ENCODE measurements at places on chromosomes 3 and 15.
A peak's percentile ranks its signal among the peaks of the same experiment; 100 is the strongest.

- DNase-seq, result peak; percentile 30
Observed at GRCh38 chr15:39270221-39270855, 310.5 kb upstream of the THBS1 start.

- DNase-seq, result peak; percentile 50
Observed at GRCh38 chr3:124529826-124530571, 200.3 kb upstream of the UMPS start.

DNA sequence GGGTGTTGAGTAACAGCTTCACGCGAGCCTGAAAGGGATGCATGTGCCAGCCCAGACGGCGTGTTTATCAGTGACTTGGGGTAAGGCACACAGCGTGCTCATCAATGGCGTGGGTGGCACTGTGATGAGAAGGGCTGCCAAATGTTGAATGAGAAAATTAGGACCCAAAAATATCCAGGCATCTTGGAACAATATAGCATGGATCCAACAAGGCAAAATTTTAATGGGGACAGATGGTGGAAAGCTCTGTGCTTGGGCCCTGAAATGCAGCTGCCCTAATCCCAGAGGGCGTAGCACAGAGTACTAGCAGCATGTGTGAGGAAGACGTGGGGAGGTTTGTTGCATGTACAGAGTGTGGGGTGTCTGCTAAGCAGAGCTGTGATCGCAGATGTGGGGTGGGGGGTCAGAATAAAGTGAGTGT is 48.9 kb downstream of the SSUH2 start:
- no peak for DNase-seq

DNA sequence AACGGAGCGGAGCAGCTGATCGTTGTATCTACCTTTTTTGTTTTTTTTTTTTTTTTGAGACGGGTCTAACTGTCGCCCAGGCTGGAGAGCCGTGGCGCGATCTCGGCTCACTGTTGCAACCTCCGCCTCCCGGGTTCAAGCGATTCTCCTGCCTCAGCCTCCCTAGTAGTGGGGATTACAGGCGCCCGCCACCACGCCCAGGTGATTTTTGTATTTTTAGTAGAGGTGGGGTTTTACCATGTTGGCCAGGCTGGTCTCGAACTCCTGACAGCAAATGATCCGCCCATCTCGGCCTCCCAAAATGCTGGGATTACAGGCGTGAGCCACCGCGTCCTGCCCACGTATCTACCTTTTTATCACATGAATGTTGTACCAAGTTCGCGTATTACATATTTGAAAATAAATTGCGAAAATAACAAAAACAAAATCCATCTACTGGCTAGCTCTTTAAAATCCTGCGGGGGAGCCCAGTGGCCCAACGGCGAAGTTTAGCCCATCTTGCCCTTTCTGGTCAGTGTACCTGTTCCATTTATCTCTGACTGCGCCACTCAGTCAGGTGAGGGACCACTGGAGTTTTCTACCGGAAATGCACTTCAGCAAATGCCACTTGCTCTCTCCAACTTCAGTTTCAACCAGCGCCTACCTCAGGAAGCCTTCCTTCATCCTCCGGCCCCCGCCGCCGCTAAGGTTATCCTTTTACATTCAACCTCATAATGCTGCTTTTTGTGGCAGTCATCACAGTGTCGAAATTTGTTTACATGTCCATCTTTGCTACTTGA is 1.2 kb upstream of the EIF3J start:
- DNase-seq, result no peak

DNA sequence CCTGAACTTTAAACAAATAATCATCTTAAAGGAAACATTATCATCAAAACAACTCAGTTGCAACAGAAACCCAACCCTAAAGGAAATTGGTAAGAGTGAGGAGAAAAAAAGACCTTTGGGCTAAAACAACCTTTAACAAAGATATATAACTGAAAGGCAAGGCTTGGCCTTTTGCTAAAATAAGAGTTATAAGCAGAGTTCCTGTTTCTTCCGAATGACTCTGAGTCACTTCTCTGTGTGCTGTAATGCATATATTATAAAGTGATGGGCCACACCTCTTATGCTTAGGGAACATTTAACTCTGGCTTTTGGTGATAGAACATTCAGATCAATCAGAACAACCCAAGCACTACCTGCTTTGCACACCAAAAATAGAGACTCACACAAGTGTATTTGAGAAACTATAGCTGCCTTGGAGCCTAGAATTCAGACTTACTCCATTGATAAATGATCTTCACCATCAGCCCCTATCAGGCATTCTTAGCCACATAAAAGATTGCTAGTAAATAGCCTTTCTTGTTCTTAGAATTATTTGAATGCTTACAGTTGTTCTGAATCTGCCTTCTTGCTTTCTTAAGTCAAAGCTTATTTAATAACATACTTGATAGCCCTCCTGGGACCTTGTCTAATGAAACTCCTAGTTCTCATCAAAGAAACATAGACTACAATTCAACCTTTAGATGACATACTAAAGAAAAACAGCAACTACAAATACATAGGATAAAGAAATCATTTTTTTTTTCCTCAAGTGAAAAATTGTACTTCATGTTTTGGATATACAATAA is 294.2 kb upstream of the SEMA6D start:
- peak; percentile 62 for DNase-seq

DNA sequence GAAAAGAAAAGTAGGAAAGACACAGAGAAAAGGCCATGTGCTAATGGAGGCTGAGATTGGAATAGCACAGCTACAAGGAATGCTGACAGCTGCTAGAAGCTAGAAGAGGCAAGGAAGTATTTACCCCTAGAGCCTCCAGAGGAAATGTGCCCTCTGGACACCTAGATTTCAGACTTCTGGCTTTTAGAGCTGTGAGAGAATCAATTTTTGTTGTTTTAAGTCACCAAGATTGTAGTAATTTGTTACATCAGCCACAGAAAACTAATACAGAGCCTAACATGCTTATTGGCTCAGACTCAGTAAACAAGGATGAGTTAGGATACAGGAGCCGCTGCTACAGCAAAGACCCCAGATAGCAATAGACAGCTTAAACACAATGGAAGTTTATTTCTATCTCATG is 33.1 kb upstream of the GLCE start:
- no peak for DNase-seq

GRCh38 chr3:57060089-57060821 is at the start of gene SPATA12:
Gene SPATA12, plus strand, starts transcription at chr3:57060664. Its CDS starts 13,031 bp downstream, at chr3:57073695.
- peak; percentile 95 for DNase-seq

DNA sequence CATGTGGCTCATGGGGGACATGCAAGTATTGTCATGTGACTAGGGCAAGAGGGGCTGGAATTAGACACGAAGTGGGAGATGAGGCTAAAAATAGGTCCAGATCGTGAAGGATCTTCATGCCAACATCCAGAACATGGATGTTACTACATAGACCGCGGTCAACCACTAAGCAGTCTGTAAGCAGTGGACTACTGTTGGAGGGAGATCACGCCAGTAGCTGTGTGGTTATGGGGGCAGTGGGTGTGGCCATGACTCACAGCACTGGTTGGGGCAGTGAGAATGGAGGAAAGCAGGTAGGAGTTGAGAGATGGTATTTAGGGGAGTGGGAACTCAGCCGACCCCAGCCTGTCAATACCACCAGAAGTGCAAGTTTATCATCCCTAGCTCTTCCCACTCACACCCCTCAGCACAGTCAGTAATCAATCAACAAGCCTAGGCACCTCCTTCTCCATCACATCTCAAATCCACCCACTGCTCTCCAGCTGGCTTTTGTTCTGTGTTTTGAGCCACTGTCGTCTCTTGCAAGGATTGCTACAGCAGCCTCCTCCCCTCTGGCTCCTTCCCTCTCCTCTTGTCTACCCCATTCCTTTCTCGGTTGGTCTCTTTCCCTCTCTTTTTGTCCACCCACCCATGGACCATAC is 107.2 kb upstream of the ABHD17C start:
- no peak for DNase-seq

DNA sequence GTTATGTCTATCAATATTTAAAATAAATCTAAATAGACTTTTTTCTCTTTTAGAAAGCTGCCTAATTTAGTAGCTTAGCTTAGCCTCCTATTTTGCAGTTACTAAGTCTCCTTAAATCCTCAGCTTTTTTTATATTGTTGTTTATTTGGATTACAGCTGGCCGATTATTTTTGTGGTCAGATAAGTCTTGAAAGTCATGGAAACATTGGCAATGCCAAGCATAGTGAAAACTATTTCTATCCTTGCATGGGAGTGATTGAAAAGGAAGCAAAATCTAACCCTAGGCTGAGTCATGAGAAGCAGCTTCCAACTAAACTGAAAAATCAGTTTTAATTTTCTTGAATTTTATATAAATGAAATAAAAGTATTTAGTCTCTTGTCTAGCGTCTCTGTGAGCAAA is 1063.0 kb upstream of the GBE1 start:
- no peak for DNase-seq

- no peak for DNase-seq
Observed at GRCh38 chr3:138381413-138381901, 33.1 kb downstream of the MRAS start.

- DNase-seq, result peak; percentile 87
Observed at GRCh38 chr15:78979456-78980320, 34.8 kb upstream of the CTSH start.

- DNase-seq, result no peak
Observed at GRCh38 chr3:44105571-44105970, 136.1 kb upstream of the TOPAZ1 start.

- peak; percentile 75 for DNase-seq
Observed at GRCh38 chr15:41957021-41957897, 15.1 kb downstream of the EHD4 start.

- no peak for DNase-seq
Observed at GRCh38 chr3:182925330-182925943, 54.9 kb downstream of the DCUN1D1 start.
